ENCODE measurements at places on chromosomes 16 and 17.

DNA sequence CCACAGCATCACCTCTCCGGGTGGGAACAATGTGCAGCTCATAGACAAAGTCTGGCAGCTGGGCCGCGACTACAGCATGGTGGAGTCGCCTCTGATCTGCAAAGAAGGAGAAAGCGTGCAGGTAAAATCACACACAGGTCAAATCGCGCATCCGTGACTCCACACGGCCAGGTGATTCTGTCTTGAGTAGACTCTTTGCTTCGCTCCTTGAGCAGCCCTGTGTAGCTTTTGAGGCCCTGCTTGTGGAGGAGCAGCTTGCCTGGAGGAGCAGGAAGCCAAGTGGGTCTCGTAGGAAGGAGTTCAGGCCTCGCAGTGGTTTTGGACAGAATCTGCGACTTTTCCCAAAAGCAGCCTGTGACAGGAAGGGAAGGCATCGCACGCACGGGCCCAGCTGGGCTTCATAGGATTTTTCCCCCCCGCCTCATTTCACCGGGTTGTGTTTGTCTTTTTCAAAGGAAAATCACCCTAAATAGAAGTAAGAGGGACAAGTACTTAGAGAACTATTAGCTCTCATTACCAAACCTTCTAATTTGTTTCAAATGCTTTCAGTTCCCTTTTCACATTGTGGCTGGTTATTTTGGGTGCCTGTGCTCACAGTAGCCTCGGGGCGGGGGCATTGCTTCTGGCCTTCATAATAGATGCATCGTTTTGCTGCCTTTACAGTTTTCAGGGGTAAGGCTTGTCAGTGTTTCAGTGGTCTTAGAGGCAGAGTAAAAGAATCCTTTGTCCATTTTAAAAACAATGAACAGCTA lies 71.5 kb downstream of the SEC14L1 start:
- no peak for DNase-seq

DNA sequence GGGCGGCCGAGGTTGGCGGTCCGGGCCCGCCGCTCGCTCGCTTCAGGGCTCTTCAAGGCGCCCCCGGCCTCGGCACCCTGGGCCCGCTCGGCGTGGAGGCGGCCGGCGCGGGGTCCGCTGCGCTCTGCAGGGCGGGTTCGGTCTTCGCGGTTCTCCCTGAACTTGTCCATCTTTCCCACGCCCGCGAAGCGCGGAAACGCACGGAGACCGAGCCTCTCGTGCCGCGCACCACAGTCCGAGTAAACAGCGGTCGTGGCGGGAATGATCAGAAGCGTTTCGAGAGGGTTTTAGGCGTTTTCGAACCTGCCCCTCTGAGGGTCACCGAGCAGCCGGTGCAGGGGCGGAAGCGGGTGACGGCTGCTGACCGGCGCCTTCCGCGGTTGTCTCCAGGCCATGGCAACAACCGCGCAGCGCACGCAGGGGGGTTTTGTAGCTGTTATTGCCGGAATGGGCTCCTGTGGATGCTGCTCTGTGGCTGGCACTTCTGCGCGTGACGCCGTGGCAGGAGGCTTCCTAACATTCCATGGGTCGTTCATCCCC lies 414 bp downstream of the NARF start:
- peak; percentile 59 for DNase-seq

GRCh38 chr17:29616300-29617048 lies 6.2 kb downstream of the CORO6 start:
- DNase-seq = peak; percentile 51

GRCh38 chr17:39173526-39174274 lies 7.7 kb upstream of the ARL5C start:
- DNase-seq = no peak

DNA sequence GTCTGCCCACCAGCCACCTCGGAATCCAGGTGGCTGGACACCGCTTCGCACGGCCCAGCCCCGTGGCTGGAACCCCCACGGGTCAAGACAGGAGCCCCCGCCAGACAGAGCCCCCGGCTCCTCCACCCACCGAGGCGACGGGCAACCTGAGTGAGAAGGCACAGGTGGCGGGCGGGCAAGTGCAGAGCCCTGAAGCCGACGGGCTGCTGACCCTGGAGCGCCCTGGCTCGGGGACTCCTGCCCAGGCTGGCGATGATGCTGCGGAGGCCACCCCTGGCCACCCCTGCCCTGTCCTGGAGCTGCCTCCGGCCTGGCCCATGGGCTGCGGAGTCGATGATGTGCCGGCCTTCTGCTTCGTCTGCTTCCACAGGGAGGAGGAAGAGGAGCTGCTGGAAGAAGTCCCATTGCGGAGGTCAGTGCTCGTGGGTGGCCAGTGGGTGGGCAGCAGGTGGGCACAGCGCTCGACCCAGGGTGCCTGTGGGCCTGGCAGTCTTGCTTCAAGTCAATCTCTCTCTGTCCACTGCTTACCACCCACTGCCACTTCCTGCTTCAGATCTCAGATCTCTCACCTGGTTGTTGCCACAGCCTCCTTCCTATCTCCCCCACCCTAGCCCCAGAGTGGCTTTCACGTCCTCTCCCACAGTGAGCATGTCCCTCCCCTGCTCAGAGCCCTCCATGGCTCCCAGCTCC lies 33.1 kb upstream of the SBK1 start:
- DNase-seq = peak; percentile 34

- DNase-seq = no peak
These were observed 61.6 kb downstream of the MRTFB start for GRCh38 chr16:14132696-14133048.

DNA sequence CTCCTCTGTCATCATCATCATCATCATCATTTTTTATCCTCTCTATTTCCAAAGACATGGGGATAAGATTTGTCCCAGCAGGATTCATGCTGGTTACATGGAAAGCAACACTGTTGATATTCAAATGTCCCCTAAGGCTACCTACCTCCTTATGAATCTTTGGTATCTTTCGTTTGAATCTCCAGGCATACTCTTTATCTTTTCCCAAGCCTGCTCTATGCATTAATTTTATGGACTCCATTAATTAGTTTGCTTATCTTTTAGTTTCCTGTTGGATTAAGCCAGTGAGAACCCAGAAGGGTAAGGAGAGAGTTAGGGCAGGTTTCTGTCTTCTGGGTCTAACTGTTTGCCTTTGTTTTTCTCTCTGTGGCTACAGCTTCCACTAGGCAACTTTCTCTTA lies 129.6 kb upstream of the GOT2 start:
- DNase-seq = no peak

- DNase-seq = no peak
These were observed 567.9 kb upstream of the CDH11 start for GRCh38 chr16:65689726-65690125.

GRCh38 chr17:80103449-80104085 lies 2.2 kb downstream of the GAA start:
- DNase-seq = peak; percentile 18

DNA sequence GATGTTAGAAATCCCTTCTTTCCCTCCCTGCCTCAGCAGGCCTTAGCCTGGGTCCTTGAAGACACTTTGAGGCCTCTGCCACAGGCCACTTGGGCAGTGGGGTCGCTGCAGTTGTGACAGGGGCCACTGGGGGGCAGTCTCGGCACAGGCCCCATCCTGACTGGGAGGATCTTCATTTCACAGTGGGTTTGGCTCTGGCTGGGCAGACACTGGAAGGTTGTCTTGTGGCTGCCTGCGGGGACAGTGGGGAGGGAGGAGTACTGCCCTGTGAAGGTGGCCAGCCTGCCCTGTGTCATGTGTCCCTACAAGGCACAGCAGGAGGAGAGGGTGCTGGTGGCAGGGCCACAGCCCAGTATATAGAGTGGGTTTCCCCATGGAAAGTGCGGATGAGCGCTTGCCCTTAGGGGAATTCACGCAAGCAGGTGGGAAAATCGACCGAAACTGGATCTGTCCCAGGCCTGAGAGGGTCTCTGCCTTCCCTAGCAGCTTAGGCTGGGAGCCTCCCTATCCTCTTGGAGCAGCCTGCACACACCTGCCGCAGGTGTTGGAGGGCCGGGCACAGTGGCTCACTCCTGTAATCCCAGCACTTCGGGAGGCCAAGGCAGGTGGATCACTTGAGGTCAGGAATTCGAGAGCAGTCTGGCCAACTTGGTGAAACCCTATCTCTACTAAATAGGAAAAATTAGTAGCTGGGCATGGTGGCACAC lies 28.8 kb downstream of the GINS2 start:
- peak; percentile 85 for DNase-seq

DNA sequence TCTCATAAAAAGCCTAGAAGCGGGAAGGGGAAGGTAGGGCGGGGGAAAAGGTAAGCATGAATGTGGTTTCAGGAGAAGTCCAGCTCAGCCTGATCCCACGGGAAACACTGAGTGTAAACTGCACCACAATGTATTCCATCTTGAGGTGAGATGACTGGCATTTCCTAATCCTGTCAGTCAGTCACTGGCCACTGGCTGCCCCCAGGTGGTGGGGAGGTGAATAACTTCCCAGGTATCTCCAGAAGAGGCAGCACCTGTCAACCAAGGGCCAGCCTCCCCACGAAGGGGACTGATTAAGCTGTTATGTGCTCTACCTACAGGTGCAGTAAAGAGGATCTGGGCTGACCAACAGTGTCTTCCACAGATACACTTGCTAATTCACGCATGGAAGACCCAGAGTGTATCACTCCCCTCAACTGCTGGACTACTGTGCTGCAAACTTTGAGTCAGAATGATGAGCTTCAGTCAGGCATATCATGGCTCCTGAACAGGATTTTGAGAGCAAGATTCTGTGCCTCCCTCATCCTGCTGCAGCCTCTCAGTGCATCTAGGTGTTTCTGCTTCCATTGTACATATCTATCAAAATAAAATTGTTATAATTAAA lies 108.5 kb upstream of the CCL2 start:
- DNase-seq = peak; percentile 69

All from left ventricle myocardium superior (tissue), 1 donor.